ENCODE measurements at places on chromosomes 11 and 22.

DNA sequence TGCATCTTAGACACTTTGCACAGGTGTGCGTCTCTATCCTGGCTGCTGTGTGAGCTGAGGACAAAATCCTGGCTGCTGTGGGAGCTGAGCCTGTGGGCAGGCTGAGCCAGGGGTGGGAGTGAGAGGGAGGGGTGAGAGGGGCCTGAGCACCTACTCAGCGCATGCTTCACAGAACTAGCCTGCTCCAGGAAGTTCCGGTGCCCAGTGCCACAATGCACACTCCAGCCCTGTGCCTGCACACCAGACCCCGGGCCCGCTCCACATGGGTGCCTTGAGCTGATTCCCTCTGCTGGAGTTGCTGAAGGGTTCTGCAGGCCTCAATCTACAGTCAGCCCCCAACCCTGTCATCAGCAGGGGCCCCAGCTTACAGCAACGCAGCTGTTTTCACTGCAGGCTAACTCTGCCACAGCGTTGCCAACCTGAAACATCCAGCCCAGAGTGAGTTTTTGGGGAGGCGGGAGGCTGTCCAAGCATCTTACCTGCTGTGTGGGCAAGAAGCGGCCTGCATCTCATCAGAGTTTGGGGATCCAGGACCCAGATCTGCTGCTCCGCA is 1377.9 kb downstream of the TBC1D22A start:
- DNase-seq: no peak

DNA sequence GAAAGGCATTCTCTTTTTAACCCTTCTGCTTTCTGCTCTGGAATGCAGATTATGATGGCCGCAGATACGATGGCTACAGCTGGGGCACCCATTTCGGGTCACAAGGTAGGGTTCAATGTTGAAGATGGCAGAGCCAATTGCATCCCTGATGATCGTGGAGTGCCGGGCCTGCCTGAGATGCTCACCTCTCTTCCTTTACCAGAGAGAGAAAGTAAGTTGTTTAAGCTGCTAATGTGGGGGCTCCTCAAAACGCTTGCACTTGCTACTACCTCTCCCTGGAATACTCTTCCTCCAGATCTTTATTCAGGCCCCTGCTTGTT is 50.8 kb upstream of the PRDM11 start:
- DNase-seq: no peak

DNA sequence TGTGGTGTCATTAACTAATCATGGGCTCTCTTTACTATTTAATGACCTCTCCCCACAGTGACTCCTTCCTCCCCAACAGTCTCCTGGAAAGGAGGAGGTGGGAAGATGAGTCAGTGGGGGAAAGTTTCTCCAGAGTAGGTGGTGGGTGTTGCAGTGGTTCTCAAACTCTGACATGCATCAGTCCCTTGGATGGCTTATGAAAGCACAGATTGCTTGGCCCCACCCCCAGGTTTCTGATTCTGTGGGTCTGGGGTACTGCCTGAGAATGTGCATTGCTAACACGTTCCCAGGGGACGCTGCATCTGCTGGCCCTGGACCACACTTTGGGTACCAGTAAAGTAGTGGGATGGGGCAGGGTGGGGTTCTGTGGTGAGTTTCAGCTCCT is 9.8 kb downstream of the CD82 start:
- peak; percentile 87 for DNase-seq

DNA sequence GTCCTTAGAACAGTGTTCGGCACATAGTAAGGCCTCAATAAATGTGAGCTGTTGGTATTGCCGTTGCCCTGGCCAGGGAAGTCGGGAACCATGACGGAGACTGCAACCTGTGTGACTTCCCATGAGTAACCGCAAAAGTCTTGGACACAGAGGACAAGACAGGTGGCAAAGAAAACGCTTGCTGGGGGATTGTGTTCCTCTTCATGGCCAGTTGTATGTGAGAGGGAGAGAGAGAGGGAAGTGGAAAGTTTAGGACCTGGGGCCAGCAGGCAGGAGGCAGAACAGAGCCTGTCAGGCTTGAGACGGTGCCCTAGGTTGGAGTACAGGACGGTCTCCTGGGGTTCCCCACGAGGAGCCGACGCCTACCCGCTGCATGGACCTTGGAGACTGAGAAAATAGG is 90.2 kb downstream of the CEP164 start:
- no peak for DNase-seq

GRCh38 chr11:130677486-130678153 is 229.2 kb downstream of the ADAMTS15 start:
- DNase-seq: no peak

DNA sequence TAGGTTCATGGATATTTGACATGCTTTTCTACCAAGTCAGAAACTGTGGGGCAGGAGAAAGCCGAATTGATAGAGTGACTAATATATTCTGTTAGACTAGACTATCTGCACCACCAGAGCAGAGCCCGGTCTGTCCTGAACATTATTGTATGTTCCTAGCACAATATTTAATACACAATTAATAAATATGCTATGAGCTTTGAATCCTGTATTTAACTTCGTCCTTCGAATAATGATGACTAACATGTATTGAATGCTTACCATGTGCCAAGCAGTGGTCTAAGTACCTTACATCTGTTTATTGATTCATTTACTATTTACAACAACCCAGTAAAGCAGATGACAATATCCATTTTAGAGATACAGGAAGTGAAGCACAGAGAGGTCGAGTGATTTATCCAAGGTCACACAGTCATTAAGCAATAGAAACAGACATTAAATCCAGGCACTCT is 44.8 kb upstream of the ANO3 start:
- peak; percentile 63 for DNase-seq

- no peak for DNase-seq
These were observed 471 bp downstream of the RNF185 start for GRCh38 chr22:31160328-31160978.

- DNase-seq: no peak
These were observed 12.6 kb upstream of the WDR74 start for GRCh38 chr11:62851807-62852522.

- peak; percentile 66 for DNase-seq
These were observed 86.7 kb downstream of the ALX4 start for GRCh38 chr11:44223238-44223637.

DNA sequence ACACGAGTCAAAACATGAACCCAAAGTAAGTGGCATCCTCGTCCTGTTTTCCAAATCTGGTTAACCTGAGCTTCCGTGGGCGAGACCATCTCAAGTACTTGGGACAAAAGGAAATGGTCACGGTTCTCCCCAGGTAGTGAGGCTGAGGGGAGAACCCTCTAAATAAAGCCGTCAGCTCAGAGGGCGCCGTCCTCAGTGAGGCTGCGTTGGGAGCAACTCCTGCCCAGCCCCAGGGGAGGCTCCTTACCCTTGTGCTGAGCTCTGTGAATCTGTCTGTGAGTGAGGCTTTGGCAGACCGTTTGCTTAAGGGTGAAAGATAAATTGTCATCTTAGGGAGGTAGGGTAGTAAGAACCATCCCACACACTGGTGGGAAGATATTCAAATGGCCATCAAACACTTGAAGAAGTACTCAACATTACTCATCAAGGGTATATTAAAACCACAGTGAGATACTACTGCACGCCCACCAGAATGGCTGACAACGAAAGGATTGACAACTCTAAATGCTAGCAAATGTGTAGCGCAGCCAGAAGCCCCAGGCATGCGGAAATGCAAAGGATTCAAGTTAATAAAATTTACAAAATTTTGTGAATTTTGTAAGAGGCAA is 321.0 kb downstream of the TBC1D22A start:
- no peak for DNase-seq

DNA sequence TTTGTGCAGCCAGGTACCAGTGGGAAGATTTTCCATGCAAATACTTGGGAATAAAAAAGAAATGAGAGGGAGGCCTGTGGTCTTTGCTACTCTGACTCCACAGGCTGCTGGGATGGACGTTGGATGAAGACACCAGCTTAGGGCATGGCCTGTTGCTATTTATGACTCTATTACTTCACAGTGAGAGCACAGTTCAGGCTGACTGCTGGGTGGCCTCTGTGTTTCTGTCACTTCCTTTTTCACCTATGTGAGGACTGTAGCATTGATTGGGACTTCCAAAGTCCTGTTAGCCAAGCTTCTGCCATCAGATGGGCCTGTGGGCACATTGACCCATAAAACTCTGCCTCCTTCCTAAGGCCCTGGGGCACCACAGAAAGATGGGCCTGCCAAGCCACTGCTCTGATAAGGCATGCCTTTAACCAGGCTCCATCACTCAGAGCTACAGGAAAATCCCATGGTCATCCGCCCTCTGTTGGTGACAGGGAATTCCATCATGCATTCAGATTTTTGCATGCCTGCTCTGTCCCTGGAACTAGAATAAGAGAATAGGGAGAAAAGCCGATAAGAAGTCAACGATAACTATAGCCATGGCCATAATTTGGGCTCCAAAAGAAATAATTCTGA is 64.6 kb downstream of the KCNJ1 start:
- no peak for DNase-seq

- no peak for DNase-seq
These were observed 42.9 kb downstream of the GAB4 start for GRCh38 chr22:16965083-16965482.

DNA sequence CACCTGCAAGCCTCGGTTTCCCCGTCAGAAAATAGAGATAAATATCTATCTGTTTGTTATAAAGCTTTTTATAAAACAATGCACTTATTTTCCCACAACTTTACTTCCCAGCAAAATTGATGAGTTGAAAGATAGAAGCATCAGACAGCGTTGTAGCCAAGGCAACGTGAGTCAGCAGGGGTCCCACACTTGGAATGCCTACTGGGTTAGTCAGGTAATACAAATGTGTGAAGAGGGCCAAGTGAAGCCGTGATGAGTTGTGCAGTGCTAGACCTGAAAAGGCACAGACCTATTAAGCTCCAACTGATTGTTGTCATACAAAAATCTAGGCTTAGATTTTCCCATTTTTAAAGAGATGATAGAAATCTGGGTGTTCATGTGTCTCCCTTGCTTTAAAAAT is 118.7 kb downstream of the PGR start:
- peak; percentile 32 for DNase-seq

- DNase-seq: no peak
These were observed 1.2 kb upstream of the GANAB start for GRCh38 chr11:62647609-62648005.

GRCh38 chr11:102111011-102111786 is 952 bp downstream of the YAP1 start:
- peak; percentile 69 for DNase-seq

DNA sequence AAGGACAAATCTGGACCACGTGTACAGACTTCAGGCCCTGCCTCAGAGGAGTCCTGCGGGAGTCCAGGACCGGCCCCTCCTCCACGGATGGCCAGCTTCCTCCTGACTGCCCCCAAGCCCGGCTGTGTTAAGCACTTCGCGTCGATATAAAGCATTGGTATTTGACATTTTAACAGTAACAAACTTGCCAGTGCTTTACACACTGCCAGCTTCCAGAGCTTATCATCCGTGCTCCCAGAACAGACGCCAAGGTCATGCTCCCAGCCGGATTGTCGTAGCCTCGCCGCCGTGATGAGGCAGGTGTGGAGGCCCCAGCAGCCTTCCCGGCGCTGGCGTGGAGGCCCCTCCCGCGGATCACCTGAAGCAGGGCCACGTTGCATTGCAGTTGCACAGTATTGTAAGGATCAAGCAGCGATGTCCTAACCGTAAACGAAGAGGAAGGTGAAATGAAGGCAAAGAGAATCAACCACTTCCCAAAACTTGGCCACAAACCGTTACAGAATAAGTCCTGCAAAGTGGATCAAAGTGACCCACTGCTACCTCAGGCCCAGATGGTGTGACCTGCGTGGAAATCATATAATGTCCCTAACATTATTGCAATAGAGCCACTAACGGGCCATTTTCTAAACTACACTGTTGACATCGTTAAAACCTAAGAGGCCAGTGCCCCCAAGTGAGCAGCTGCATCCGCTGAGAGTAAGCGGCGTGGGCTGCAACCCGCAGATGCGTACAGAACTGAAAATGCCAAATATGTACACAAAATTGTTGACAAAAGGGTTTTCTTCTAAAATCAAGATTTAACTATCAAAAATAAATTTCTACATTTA is 51.6 kb downstream of the CERK start:
- no peak for DNase-seq

GRCh38 chr22:43897751-43898261 is 6.0 kb upstream of the PNPLA5 start:
- DNase-seq: peak; percentile 78

DNA sequence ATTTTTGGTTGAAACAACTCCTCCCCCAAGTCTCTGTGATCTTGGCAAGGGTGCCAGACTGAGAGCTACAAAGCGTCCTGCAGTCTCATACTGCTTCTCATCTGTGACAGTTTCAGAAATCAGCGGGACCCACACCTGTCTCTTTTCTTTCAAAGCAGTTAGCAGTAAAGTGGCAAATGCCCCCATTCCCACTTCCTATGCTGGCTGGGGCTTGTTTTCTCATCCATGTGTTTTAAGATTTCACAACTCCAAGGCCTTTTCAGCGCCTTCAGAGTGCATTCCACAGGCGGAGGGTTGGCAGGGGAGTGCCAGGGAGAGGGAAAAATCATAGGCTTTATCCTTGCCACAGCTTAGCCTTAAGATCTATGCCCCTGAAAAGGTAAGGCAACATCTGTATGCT is 493.5 kb downstream of the OPCML start:
- no peak for DNase-seq

- DNase-seq: peak; percentile 81
These were observed 125.1 kb upstream of the E2F8 start for GRCh38 chr11:19365743-19366410.

- peak; percentile 56 for DNase-seq
These were observed 36.1 kb upstream of the OR8B8 start for GRCh38 chr11:124481365-124482323.

DNA sequence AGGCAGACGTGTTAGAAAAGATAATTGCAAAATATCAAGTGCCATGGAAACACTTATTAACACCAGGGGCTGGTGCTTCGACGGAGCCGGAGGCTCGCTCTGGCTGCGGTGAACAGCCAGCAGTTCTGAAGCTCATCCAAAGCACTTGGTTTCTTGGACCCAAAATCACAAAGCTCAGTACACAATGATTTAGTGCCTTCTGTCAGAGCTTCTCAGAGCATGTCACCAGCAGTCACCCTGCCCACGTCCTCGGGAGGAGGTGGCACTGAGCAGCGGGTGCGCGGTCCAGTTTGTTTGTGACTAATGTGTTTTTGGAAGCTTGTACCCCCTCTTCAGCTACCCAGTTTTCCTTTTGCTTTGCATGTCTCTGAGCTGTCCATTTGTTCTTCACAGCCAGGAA is 58.7 kb upstream of the KIRREL3 start:
- no peak for DNase-seq

DNA sequence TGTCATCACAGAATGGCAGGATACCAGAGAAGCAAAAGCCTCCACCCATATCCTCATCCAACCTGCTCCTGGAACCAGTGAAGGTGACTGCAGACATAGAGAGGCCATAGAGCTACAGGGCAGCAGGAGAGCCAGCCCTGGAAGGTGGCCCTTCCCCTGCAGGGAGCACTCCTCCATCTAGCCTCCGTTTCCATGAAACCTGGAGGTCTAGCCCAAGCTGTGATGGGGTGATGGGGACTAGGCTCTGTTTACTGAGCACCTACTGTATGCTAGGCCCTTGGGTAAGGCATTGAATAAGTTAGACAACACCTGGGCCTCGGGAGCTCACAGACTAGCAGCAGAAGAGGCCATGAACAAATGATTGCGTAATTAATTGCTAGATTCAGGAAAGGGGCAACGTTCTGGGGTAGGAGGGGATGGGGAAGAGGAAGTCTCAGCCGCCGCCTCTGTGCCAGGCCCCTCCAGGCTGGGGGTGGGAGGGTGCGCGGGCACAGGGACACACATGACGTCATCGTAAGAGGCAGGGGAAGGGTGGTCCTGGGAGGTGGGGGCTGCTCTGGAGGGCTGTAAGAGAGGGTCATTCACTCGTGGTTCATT is 784 bp upstream of the SYNGR1 start:
- no peak for DNase-seq
